ENCODE measurements at places on chromosomes 16 and 17.

- DNase-seq = no peak
Observed at GRCh38 chr17:19410091-19410490, 941 bp upstream of the RNF112 start.

DNA sequence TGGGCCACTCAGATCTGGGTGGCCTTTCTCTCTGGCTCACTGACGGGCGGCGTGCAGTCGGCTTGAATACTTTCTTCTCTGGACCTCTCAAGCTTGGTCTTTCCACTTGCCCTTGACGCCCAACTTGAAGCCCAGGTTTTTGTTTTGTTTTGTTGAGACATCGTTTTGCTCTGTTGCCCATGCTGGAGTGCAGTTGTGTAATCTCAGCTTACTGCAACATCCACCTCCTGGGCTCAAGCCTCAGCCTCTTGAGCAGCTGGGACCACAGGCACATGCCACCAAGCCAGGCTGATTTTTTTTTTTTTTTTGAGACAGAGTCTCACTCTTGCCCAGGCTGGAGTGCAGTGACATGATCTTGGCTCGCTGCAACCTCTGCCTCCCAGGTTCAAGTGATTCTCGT is 22.7 kb upstream of the KIF19 start:
- DNase-seq = no peak

GRCh38 chr17:33647956-33648355 is 354.9 kb upstream of the ASIC2 start:
- peak; percentile 17 for DNase-seq

- DNase-seq = no peak
Observed at GRCh38 chr17:51745993-51746392, 412.5 kb downstream of the CA10 start.

GRCh38 chr16:67930678-67931211 is 917 bp downstream of the CTRL start:
- no peak for DNase-seq

GRCh38 chr17:45431531-45432404 is 902 bp downstream of the ARHGAP27 start:
- DNase-seq = peak; percentile 88

DNA sequence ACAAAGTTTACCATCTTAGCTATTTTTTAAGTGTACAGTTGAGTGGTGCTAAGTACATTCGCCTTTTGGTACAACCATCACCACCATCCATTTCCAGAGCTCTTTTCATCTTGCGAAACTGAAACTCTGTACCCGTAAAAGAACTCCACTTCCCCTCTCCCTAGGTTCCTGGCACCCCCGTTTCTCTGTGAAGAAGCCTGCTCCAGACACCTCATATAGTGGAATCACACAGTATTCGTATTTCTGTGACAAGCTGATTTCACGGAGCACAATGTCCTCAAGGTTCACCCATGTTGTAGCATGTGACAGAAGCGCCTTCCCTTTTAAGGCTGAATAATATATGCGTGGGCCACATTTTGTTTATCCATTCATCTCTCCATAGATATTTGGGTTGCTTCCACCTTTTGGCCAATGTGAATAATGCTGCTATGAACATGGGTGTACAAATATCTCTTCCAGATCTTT is 54.2 kb upstream of the MAP3K14 start:
- DNase-seq = peak; percentile 36

DNA sequence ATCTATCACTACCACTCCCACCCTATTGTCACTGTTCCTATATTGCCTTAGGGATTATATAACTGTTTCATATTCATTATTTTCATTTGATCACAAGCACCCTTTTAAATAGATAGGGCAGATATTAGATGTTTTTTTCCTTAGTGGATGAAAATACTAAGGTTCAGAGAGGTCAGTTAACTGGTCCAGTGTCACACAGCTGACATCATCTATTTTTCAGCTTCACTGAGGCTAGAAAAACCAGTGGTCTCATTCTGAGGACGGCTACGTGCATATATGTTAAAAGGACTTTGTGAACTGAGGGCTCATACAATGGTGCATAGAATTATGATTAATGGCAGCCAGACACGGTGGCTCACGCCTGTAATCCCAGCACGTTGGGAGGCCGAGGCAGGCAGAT is 29.0 kb upstream of the RGS9 start:
- DNase-seq = no peak

DNA sequence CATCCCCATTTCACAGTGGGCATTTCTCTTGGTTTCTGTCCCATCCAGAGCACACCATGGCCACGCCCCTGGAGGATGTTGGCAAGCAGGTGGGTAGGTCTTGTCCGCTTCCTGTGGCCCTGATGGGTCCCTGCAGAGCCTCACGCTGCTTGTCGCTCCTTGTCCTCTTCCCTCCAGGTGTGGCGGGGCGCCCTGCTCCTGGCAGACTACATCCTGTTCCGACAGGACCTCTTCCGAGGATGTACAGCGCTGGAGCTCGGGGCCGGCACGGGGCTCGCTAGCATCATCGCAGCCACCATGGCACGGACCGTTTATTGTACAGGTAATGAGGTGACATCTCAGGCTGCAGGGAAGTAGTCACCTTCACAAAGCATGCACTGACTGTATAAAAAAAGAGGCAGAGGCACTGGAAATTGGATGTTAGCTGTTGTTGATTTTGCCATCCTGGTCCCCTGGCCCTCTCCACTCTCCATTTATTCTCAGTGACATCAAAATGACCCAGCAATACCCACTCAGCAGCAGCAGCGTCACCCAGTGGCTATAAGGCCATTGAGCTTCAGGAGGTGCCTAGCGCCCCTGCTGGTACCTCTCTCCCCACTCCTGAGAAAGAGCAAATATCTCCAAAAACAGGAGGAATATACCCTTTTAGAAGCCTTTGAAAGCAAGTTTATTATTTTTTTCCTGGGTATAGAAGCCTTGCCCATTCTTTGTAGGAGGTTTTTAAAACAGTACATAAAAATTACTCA is 13.7 kb downstream of the METTL22 start:
- DNase-seq = no peak

DNA sequence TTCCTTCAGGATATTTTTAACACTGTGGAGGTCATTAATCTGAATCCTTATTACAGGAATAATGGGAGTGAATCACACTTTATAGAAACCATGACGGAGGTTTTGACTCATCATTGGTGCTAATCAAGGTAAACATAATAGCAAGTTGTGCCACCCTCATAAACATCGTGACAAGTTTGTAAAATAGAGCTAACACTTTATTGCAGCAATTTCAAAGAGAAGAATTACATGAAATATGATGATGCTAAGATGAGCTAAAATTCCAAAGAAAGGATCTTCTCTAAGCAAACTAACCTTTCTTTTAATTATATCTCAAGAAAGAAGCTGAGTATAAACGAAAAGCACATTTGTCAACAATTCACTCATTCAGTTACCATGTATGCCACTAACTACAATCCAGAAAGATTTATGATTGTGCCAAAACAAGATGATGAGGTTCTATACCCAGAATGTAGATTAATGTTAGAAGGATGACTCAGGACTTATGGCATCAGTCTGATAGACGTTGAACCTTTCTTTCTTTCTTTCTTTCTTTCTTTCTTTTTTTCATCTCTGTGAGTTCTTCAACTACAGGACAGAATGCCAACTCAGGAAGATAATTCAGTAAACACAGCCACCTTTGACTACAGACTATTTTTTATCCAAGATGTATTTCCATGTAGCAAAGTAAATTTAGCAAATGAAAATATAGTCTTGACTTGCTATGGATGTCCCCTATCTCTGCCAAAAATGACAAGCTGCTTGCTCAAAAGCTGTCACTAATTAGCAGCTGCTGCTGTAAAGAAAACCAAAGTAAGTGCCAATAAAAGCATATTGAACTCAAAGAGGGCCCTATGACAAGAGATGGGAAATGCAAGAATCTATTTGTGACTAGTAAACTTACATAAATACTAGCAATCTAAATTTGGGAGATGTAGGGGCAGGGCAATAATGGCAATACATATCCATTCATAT is 23.3 kb downstream of the STAT5B start:
- no peak for DNase-seq

GRCh38 chr17:3658784-3659449 is 9.5 kb downstream of the TAX1BP3 start:
- DNase-seq = no peak
